ENCODE measurements at places on chromosomes 3 and 15.

- DNase-seq, result no peak
Observed at GRCh38 chr3:117308353-117308752, 598.8 kb downstream of the TUSC7 start.

DNA sequence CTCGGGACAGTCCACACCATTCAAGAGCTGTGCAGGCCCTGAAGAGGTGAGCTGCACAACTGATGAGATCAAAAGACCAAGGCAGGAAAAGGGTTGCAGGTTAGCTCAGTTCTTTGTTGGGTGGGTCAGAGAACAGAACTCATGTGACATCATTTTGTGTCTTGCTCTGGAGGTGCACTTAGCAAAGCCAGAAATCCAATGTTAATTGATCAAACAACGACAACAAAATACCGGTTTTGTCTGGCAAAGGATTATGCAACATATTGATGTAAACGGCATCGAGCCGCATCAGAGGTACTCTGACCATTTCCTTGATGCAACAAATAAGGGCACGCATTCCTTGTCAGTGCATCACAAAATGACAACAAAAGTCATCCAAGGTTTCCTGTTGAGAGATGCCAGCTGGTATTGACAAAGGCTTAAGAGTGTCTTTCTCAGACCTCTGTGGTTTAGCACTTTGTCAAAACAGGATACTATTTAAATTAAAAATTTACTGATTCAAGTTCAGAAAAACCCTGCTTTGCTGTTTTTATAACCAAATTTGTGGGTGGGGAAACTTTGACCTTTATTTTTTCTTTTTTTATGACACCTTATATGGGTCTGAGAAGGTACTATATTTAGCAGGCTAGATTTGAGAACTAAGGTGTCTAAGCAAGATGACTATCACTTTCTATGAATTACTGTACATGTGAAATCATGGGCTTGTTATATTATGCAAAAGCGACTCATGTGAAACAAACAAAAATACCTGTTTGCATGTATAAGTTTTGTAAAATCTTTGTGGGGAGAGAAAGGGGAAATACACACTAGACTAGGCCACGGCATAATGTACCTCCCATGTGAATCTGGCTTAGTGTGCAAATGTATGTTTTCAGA, 496.1 kb downstream of the FOXP1 start:
- no peak for DNase-seq

GRCh38 chr15:58416963-58417362, 14.8 kb upstream of the LIPC start:
- DNase-seq, result no peak

DNA sequence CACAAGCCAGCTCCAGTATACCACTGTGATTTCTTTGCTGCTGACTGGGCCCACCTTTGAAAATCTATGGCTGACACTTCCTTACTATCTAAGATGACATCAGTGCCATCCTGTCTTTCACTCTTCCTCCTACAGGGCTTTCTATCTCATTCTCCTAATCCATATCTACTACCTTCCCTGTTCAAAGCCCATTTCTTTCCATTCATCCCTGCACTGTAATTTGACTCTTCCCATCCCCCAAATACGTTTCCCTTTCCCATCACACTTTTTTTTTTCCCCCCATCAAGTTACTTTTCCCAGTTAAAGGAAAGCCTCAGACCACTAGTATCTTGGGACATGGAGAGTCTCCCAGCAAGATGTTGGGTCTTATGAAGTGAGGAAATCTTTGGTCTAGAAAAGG, 136.7 kb downstream of the AKAP13 start:
- DNase-seq, result no peak

DNA sequence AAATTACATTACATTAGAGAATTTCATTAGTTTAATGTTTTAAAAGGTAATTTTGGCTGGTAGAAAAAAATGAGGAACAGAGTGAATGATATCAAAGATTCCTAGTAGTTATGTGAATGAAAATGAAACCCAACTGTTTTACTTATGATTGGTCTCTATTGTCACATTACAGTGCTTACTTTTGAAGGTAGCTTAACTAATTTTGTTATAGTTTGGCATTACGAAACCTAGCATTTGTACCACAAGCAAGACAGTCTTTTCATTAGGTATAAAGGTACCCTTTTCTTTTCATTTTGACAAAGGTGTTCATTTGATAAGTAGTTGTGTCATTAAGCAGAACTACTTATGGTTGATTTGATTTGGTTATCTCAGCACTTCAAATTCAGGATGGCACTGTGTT, 6.9 kb downstream of the SELENOT start:
- DNase-seq, result no peak

- peak; percentile 44 for DNase-seq
Observed at GRCh38 chr3:29440413-29441305, 159.8 kb downstream of the RBMS3 start.

GRCh38 chr3:143170676-143171075, 51.1 kb downstream of the CHST2 start:
- DNase-seq, result no peak

- no peak for DNase-seq
Observed at GRCh38 chr3:70507486-70507885, 195.0 kb upstream of the MDFIC2 start.

DNA sequence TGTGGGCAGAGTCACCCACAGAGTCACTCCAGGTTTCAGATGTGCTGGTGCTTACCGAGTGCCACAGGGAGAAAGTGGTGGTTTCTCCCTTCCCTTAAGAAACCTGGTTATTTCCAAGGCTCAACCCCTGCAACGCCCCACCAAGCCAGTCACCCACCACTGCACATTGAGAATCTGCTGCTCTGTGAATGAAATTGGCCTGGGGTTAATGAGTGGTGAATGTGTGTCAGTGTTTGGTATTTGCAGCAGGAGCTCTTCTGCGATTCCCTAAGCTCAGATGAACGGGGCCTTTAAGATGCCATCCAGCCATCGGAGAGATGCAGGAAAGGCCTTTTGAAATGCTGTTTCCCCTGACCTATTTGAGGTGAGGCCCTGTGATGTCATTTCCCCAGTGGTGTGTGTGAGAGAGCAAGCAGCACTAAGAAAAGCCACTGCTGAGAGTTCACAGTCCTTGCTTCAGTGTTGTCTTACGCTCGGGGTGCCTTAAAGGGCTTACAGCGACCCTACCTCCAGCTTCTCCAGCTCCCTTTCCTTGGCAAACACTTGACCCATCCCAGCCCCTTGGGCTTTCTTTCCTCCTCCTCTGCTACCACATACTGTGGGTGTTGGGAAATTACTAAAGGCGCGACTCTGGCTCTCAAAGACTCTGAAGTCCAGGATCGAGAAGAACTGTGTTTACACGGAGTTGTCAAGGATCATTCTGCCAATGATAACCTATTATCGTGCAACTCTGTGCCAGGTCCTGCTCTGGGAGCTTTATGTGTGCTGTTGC, 68.9 kb downstream of the SMAD3 start:
- no peak for DNase-seq

- DNase-seq, result no peak
Observed at GRCh38 chr15:67547064-67547463, 4.6 kb downstream of the MAP2K5 start.

- DNase-seq, result peak; percentile 51
Observed at GRCh38 chr3:54434756-54435155, 312.4 kb downstream of the CACNA2D3 start.

DNA sequence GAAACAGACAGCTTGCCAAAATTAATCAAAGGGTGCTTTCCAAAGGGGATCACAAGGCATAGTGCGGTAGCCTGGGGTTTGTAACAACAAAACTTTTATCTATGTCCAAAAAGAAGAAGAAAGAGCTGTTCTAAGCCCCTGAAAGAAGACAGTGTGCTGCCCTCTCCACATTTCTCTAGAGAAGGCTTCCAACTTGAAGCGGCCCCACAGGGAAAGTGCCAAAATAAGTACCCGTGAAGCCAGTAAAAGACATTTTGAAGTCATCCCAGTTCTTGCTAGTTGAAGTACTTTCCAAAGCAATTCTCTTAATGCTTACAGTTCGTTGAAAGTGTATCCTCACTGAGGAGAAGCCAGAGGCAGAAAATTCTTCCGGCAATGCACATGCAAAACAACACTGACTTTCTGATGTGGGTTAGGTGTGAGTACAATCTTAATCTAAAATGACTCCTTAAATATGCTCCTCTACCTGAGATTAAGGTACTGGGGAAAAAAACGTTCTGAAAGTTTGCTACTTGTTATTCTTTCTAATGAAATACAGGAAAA, 21.3 kb downstream of the GPR15 start:
- DNase-seq, result no peak

- no peak for DNase-seq
Observed at GRCh38 chr3:133937756-133938601, 42.3 kb upstream of the RAB6B start.

- no peak for DNase-seq
Observed at GRCh38 chr3:194953291-194953690, 267.6 kb downstream of the FAM43A start.

GRCh38 chr3:55180936-55181535, 253.2 kb upstream of the LRTM1 start:
- DNase-seq, result peak; percentile 29

DNA sequence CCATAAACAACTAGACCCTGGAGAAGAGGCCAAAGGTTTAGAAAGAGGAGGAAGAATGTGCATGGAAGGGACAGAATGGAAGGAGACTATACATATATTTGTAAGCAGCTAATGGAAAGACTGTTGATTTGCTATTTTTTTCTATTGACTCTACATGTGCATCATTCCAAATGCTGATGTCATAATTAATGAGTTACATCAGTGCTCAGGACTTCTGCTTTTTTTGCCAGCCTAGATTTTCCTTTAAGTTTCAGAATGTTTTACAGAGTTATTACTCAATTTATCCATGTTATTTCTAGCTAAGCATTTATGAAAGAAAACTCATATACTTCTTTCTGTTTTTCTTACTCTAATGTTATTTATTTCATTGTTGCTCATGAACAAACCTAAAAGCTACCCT, 62.6 kb upstream of the VGLL3 start:
- DNase-seq, result no peak

DNA sequence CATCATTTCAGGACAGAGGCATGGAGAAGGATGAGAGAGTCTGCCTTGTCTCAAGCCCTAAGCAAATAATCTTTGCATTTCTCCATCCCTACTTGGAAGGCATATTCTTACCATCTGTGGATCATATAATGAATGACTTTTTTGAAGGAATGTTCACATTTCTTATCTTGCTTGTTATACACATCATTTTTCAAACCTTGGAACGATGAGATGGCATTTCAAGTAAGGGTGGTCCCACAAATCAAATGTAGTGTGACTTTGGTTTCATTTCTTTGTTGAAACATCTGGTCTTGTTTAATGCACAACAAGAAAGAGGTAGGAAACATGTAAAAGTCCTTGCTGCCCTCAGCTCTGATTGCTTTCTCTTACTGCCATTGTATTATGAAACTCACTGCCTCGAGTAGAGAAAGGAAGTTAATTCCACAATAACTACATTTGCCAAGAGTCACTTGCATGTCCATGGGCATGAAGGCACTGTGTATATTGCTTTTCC, 32.1 kb downstream of the RBMS3 start:
- DNase-seq, result no peak

DNA sequence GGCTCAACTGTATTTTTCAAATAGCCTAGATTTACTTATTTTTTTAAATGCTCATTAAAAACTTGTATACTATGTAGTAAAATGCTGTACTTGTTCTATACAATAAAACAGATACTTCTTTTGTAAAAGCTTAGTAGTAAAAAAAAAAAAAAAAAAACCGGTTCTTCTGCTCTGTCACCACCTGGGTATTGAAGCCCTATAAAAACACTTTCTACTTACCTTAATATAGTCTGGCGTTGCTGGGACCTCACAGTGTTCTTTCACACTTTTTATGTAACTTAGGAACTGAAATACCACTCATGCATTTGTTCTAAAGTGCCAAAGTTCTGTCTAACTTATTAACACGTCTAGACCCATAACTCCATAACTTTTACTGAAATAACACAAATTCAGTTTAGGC, 61.4 kb downstream of the TASOR start:
- no peak for DNase-seq

DNA sequence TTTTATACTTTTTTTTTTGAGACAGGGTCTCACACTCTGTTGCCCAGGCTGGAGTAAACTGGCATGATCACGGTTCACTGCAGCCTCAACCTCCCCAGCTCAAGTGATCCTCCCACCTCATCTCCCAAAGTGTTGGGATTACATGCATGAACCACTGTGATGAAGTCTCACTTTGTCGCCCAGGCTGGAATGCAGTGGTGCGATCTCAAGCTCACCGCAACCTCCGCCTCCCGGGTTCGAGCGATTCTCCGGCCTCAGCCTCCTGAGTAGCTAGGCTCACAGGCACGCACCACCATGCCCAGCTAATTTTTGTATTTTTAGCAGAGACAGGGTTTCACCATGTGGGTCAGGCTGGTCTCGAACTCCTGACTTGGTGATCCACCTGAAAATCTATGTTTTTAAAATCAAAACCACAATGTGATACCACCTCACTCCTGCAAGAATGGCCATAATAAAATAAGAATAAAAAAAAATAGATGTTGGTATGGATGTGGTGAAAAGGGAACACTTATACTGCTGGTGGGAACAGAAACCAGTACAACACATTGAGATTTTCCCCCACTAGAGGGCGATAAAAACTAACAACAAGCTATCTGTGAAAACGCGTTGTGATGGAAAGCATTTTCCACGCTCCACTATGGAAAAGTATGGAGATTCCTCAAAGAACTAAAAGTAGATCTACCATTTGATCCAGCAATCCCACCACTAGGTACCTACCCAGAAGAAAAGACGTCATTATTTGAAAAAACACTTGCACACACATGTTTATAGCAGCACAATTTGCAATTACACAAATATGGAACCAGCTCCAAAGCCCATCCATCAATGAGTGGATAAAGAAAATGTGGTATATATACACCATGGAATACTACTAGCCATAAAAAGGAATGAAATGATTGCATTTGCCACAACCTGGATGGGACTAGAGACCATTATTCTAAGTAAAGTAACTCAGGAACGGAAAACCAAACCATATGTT, 26.8 kb upstream of the OCA2 start:
- peak; percentile 64 for DNase-seq

DNA sequence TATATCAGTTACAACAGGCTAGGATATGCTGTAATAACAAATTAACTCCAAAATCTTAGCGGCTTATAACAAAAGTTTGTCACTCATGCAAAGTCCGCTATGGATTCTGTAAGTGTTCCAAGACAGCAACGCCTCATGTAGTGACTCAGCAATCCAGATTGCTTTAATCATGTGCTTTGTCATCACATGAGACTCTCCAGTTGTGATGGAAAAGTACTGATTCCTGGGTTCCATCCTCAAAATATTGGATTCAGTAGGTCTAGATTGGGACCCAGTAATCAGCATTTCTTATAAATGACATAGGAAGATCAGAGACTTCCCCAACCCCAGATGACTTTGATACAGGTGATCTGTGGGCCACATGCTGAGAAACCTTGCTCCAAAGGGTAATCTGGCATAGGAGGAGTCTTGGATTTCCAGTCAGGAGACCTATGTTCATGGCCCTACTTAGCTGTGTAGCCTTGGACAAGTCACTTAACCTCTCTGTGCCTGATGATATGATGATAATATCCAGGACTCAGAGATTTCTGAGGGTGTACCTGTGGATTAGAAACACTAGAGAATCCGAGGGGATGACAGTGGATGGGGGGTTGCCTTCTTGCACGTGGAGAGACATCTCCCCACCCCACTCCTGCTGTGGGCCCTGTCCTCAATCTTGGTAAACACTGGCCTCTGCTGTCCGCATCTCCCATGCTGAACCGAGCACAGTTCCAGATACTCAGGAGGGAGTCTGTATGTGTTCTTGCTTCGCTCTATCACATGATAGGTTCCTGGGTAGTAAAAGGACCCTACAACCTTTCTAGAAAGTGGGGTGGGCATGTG, 65.5 kb downstream of the CORO2B start:
- no peak for DNase-seq

- DNase-seq, result no peak
Observed at GRCh38 chr3:71135373-71136088, 448.0 kb downstream of the FOXP1 start.

Data from NCI-H524 (cell line).